Astrocyte (in vitro differentiated cells and primary cell): ENCODE measurements at places on chromosomes 4 and X. TPM values are rescaled to one million over a fixed set of nuclear protein-coding genes. Genes with fewer than 3 reads are reported as not detected.

DNA sequence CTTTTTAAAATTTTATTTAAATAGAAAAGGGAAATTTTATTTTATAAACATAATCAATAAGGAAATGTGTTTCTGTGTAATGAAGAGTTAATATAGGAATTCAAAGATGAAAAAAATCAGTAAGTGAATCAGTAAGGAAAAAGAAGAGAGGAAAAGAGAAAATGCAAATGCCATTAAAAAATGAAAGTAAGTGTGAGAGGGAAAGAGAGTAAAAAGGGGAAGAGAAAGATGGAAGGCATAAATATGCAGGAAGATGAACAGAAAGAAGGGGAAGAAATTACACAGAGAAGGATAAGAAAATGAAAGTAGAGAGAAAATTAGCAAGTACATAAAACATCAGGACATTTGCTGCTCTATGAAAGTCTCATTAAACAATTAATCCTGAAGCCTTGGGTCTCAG lies 349.9 kb downstream of the FSTL5 start:
- no peak for DNase-seq

- DNase-seq, result no peak
Measured at GRCh38 chr4:132479543-132479942, 669.6 kb upstream of the PCDH10 start.

DNA sequence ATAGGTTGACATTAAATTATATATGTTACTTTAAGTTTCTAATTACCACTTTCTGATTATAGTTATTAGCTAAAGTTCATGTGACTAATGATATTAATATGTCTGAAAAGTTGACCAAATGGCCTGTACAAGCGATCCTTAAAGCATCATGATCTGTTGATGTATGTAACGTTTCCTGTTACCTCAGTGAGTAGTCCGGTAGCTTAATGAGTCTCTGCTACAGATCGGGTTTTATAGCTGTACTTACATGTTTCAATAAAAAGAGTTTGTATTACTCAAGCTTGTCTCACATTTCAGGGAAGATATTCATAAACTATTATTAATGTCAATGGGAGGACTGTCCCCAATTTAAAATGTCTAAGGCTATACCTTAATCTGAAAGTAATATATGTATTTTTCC lies 246.3 kb downstream of the PPP3CA start:
- DNase-seq, result no peak

DNA sequence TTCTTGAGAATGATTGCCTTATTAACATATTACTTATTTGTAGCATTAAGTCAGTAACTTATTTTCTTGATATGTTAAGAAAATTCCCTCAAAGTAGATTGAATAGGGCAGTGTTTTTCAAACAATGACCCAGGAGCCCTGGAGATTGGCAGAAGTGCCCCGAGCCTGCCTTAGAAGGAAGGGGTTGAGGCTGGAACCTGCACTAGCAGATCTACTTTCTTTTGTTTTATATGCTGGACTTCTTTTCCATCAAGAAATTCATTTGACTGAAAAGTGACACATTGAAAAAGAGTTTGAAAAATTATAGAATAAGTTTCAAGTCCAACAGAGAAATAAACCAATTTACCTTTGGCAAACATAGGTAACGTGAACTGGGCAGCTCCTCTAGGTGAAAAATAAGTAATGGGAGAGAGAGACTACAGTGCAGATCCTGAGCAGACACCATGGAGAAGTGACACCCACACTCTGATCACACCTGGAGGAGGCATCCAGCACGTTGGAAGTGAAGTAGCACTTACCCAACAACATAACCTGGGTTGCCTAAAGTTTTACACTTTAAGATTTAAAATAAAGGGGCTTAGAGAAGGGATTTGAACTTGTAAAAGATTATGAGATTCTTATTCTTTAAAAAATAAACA lies 18.6 kb downstream of the ARSJ start:
- no peak for DNase-seq

CDKL5 gene
- 17.7 and 19.2 TPM in 2 replicates for total RNA-seq

DNA sequence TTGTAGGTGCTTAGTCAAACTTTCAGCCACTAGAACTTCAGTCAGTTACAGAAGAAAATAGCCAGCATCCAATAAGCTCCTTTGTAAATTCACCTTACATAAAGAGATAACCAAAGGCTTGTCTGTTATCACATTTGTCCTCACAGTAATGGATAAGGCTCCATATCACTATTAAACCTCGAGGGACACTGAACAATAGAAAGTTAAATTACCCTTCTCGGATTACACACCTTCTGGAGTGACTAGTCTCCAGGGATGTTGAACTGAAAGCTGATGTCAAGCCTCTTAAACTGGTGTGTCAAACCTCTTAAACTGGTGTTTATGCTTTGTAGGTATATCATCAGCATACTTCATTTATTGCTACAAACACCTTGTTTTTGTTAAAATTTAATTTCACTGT lies 639.0 kb downstream of the CENPC start:
- DNase-seq, result no peak

GRCh38 chrX:4572691-4573090 lies 859.2 kb upstream of the PRKX start:
- no peak for DNase-seq
